Uterus (tissue), 4 donors: ENCODE measurements at places on chromosomes 4 and X. TPM values are rescaled to one million over a fixed set of nuclear protein-coding genes. Genes with fewer than 3 reads are reported as not detected.

DNA sequence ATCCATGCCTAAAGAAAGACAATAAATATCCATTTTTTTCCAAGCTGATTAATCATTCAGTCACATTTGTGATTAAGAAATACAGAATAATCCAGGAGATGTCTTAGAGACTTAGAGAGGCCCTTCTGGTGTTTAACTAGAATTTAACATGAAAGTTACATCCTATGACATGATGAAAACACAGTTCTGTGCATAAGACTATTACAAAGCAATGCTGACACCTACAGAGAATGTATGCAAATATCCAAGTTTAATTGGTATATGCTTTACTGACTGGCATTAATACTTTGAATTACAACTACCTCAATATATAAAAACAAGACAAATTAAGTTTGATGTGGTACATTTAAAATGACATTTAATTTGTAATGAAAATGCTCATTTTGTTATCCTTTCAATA, 17.8 kb upstream of the TLL1 start:
- DNase-seq, result no peak

DNA sequence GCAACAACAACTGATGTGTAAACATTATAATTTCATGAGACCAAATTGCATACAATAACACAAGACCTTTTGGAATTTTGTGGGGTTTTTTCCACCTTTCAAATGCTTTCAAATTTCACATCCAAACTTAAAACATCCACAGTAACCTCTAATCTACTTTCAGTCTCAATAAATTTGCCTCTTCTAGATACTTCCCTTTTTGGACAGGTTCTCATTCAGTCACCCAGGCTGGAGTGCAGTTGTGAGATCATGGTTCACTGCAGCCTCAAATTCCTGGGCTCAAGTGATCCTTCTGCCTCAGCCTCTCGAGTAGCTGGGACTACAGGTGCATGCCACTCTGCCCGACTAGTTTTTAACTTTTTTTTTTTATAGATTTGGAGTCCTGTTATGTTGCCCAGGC, 556.6 kb downstream of the NLGN4X start:
- DNase-seq, result no peak

GRCh38 chrX:148281920-148282319, 218.5 kb upstream of the AFF2 start:
- DNase-seq, result no peak

DNA sequence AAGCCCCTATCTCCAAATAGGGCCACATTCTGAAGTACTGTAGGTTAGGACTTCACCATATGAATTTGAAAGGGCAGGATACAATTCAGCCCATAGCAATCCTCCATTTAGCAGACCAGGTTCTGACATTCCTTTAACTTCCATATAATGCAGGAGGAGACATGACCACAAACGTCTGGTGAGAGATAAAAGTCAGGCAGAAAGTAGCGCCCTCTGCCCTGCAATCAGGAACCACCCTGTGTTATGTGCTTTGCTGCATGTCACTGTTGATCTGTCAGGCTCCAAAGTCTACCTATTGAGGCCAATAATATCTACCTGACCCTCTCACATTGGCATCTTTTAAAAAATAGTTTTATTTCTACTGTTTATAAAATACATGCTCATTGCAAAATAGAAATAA, 30.2 kb upstream of the SEPSECS start:
- DNase-seq, result no peak

DNA sequence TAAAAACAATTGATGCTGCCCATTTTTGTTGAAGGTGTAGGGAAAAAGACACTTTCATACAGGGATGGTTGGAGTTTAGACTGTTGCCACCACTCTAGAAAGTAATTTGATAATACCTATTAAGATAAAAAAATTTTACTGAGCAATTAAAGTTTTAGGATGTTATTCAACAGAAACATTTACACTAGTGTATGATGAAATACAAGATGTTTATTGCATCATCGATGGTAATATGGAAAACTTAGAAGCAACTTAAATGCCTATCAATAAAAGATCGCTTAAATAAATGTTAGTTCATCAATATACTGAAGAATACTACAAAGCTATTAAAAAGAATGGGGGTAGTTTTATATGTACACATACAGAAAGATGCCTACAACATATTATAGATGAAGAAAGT, 9.2 kb upstream of the VSIG4 start:
- DNase-seq, result no peak

- DNase-seq, result no peak
Measured at GRCh38 chr4:92988301-92988700, 684.5 kb downstream of the GRID2 start.

DNA sequence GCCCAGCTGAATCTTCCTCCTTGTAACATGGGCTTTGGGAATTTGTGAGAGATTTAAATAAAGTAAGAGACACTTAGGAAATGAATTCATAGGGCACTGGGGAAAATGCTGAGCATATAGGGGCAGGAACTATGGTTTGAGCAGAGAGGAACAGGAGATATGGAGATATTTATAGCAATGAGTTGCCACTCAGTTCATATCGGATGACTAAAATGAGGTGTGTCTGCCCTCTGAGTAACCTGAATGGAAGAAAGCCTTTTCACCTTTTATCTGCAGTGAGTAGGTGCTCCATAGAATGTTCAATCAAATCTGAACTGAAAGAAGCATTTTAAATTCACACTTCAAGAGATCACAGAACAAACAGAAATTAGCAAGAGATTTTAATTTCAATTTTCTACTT, 105.7 kb downstream of the CEP44 start:
- DNase-seq, result no peak

GRCh38 chr4:11440481-11441193, 11.9 kb upstream of the HS3ST1 start:
- no peak for DNase-seq

GRCh38 chr4:99815597-99816011, 1.0 kb upstream of the DAPP1 start:
- DNase-seq, result no peak

- no peak for DNase-seq
Measured at GRCh38 chr4:91319556-91320268, 984.1 kb upstream of the GRID2 start.

DNA sequence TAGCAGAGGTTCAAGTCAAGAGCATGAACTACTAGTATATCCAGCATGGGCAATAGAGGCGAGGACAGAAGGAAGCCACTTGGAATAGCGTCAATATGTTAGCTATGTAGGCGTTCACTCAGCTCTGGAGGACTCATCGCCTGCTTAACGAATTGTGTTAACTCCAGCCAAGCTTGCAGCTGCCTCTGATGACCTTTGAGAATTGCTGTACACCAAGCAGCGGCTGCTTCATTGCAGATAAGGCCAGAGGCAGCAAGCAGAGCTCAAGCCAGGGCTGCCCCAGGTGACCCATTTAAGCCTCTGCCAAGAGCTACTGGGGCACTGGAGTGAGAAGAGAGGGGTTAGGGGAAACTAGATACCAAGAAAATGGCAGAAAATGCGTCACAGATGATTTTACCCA, 160.2 kb upstream of the IGFBP7 start:
- no peak for DNase-seq

DNA sequence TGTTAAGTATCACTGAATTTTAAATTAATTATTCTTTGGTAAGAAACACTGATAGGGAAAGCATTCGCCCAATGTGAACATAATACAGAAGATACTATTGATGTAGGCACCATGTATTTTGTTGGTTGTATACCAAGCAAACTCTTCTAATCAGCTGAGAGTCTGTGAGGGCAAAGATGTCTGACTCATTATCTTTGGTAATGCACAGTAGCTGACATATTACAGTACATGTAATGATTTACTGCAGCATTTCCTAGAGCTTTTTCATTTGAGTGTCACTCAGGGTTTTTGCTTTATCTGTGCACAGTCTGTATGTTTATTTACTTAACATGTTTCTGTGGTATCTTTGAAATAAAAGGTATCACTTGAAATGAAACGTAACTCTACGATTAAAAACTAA, 49.2 kb downstream of the CENPVL3 start:
- DNase-seq, result no peak

Gene RIPPLY1
- not detected for total RNA-seq

Gene XK
- 0.26 TPM for total RNA-seq

Gene ZAR1
- not detected for total RNA-seq

Gene MAOA
- 90.6 TPM for total RNA-seq

Gene ESX1
- total RNA-seq, result not detected

Gene TMEM156
- total RNA-seq, result 0.41 TPM

Gene BEND2
- not detected for total RNA-seq

Gene NPFFR2
- total RNA-seq, result not detected

Gene MAGEA12
- not detected for total RNA-seq
